ENCODE measurements at places on chromosomes 1 and 21.

DNA sequence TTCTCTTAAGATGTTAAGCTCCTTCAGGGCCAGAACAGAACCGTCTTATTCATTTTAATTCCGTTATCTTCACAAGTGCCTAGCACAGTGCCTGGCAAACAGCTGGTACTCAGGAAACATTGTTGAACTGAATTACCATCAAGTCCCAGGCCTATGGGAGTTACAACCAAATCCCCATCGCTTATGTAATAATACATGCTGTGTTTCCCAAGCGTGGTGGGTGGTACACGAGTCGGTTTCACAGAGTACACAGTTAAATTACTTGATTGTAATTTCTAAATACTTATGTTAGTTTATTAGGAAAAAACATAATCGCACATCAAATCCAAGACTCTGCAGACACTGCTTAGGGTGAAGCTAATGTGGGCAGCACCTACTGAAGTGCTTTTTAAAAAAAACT is 1.0 kb downstream of the ANGEL2 start:
- no peak for DNase-seq

DNA sequence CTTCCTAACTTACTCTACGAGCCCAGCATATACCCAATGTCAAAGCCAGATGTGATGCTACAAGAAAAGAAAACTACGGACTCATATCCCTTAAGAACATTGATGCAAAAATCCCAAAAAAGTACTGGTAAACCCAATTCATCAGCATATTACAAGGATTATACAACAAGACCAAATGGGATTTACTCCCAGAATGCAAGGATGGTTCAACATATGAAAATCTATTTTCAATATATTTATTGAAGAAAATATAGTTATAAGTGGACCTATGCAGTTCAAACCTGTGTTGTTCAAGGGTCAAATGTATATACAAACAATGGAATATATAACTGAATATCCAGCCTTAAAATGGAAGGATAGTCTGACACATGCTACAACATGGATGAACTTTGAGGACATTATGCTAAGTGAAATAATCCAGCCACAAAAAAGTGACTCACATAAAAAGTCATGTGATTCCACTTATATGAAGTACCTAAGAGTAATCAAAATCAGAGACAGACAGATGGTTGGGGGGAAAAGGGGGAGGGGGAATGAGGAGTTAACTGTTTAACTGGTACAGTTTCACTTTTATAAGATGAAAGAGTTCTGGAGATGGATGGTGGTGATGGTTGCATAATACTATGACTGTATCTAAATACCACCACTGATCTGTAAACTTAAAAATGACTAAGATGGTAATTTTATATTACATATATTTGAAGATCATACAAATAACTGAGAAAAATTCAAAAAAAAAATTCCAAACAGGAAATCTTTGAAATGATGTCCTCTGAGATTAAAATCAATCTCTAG is 3.7 kb upstream of the KLF18 start:
- DNase-seq: no peak

DNA sequence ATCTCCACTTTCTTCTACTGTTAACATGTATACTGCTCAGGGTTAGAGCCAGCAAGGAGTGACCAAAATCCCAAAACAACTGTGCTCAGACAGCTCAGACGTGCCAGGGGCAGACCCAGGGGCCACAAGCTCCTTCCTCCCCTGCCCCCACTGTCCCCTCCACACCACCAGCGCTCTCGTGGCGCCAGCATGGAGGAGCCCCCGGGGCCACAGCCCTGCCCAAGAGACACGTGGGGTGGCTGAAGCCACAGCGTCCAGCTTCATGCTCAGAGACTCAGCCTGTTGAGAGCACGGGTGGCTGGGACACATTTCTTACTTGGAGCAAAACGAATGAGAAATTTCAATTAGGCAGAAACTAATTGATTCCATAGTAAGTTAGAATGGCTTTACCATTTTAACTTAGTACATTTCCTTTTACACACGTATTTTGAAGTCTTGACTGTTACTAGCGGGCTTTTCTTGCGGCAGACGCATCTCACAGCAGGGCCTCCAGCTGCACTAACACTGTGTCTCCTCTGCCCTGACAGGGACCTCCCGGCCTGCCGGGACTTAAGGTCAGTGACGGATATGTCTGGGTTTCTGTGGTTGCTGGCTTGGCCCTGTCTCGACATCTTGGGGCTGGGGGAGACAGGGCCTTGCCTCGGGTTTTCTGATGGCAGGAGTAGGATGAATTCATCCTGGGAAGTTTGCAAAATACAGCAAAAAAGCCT is 54.2 kb downstream of the SLC19A1 start:
- no peak for DNase-seq

- no peak for DNase-seq
Measured at GRCh38 chr1:227370533-227371254, 52.4 kb upstream of the CDC42BPA start.

- no peak for DNase-seq
Measured at GRCh38 chr1:35936838-35937237, 5.9 kb downstream of the AGO3 start.

GRCh38 chr1:53653200-53653575 is 85.8 kb downstream of the GLIS1 start:
- no peak for DNase-seq

DNA sequence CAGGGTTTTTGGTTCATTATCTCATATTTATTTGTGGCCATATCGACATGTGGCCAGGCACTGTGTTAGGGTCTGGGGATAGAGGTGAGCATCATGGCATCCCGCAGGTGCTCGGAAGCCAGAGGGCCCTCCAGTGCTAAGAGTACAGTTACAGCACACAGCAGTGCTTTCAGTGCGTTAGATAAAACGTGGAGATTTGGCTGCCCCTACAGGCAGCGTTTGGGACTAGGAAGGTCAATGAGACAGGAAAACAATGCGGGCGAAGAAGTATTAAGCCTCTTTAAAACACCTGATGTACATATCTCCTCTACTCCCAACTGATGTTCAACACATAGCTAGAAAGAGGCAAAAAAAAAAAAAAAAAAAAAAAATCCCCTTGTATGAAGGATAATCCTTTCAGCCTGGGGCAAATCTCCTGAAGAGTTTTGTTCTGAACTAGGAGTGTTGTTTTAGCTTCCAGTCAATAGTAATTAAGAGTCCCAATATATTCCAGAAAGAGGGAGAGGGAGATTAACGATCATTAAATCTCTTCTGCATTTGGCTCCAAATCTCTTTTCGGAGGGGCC is 80.1 kb downstream of the CAPZB start:
- DNase-seq: no peak

GRCh38 chr1:216665406-216665805 is 57.8 kb downstream of the ESRRG start:
- DNase-seq: no peak

- DNase-seq: no peak
Measured at GRCh38 chr1:160354388-160354985, 11.3 kb downstream of the NCSTN start.

GRCh38 chr1:93969371-93969770 is 60.1 kb upstream of the GCLM start:
- DNase-seq: no peak

Measured in T-helper 17 cell (primary cell).